ENCODE measurements at places on chromosomes 5 and 9. TPM values are rescaled to one million over a fixed set of nuclear protein-coding genes. Genes with fewer than 3 reads are reported as not detected.

The SLC6A3 gene
- 0.16 TPM for total RNA-seq

The ADAMTS2 gene
- total RNA-seq, result 3.5 TPM

The ZDHHC11B gene
- total RNA-seq, result 7.0 TPM

The GRIN1 gene
- total RNA-seq, result 0.12 TPM

The FAM169A gene
- total RNA-seq, result 1.5 TPM

The PLAC8L1 gene
- 0.52 TPM for total RNA-seq

The CKMT2 gene
- total RNA-seq, result 0.96 TPM

The PTGER4 gene
- 1.5 TPM for total RNA-seq

DNA sequence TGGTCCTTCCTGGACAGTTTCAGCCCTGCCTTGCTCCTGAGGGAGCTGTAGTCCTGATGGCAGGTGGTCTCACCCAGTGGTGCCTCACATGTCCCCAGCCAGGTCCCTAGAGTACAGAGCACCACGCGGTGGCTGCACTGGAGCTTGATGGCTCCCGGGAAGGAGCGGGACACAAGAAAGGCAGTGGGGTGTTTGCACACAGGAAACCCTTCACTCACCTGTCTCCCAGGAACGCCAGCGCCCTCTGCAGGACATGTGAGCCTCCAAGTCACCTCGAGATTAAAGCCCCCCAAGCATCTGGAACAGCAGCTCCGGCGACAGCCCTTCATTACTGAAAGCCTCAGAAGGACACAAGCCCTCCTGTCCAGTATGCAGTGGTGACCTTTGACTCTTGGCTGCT is 19.9 kb upstream of the TMEM250 start:
- ATAC-seq, result no peak

DNA sequence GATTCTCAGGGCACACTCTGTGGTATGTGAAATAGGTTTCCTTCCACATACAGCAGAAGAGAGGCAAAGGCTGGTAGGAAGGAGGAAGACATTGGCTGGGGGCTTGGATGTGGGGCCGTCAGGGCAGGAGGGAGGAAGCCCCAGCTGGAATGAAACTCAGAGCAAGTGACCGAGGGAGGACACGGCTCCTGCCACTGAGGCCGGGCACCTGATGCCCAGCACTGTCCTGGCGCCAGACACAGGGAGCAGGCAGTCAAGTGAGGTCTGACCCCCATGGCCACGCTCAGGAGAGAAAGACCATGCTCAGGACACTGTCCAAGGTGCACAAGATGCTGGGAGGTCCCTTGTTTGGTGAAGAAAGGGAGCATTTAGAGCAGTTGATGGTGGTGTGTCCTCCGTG is 245.5 kb downstream of the CACNA1B start:
- ATAC-seq, result no peak

- no peak for ATAC-seq
Observed at GRCh38 chr9:92986176-92987119, 39.1 kb downstream of the FGD3 start.

GRCh38 chr5:172414531-172415361 is 39.6 kb downstream of the SH3PXD2B start:
- peak; percentile 3 for ATAC-seq

GRCh38 chr5:129639331-129639730 is 108.6 kb upstream of the MINAR2 start:
- no peak for ATAC-seq

GRCh38 chr5:109584986-109585599 is 104.6 kb upstream of the MAN2A1 start:
- no peak for ATAC-seq

- ATAC-seq, result no peak
Observed at GRCh38 chr9:137564134-137564533, 12.5 kb downstream of the MRPL41 start.

DNA sequence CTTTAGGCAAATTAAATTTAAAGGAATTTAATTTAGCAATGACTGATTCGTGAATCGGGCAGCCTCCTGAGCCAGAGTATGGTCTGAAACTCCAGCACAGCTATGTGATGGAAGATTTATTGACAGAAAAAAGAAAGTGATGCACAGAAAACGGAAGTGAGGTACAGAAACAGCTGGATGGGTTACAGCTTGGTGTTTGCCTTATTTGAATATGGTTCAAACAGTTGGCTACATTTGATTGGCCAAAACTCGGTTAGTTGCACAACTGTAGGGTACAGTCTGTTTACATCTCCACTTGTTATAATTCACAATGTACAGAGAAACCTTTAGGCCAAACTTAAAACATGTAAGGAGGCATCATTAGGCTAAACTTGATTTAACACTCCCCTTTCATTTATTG is 1716.1 kb upstream of the C9orf72 start:
- no peak for ATAC-seq

- ATAC-seq, result no peak
Observed at GRCh38 chr5:131990716-131991115, 20.7 kb downstream of the ACSL6 start.

- no peak for ATAC-seq
Observed at GRCh38 chr5:1669276-1670155, 130.1 kb downstream of the MRPL36 start.

DNA sequence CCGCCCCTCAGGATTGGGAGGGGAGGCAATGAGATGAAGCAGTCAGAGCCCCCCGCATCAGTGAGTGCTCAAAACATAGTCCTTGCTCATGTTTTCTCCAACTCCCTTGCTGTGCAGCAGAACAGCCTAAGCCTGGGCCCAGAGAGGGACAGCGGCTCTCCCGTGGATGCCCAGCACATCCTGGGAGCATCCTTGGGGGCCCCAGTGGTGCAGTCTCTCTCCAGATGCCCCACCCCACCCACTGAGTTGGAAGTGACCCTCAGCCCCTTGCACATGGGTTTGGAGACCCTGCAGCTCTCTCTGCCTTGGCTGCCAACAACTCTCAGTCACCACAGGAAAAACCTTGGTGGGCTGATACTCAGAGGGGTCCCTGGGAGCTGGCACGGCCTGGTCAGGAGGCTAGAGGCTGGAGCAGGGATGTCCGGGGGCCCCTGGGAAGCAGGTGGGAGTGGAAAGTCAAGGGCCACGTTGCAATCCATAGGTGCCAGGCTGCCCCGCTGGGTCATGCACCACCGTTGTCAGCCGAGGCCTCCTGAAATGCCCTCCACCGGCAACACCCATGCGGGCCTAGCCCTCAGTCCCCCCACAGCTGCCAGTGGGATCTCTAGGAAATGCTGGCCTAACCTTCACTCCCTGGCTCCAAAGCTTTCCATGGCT is 242.5 kb downstream of the PBX3 start:
- ATAC-seq, result no peak

GRCh38 chr5:12294151-12294550 is 389.9 kb upstream of the CTNND2 start:
- no peak for ATAC-seq

DNA sequence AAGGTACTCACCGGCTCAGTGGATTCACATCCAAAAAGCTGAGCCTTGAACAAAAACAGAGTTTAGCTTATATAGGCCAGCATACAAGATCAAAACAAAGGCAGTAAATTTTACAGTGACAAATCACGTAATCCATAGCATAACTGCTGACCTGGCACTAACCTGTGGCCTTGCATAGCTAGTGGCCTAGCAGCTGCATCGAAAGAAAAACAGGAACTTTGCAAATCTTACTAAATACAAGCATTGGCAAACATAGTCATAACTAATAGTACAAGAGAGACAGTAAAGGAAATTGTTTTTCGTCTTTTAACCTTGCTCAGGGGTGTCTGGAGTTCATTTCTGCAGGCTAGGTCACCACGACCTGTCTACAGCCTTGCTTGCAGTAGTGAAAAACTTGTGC is 4.8 kb downstream of the HSDL2 start:
- ATAC-seq, result no peak

- no peak for ATAC-seq
Observed at GRCh38 chr5:36457511-36458270, 148.7 kb upstream of the SLC1A3 start.

DNA sequence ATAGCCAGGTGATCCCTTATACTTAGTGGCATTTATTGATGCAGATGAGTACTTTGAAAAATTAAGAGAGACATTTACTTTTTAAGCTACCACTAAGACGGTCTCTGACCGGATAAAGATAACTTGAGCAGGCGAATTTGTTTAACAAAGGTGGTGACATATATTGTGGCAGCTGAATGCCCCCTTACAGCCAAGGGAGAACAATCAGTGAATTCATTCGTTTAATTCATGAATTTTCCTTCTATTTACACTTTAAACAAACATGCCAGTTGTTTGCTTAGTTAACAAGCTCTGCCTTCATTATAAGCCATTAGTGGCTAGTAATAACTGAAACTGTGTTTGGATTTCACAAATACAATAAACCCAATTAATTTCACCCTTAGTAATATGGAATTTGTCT is 187.1 kb downstream of the AOPEP start:
- no peak for ATAC-seq

GRCh38 chr5:102720969-102721368 is 34.1 kb upstream of the PAM start:
- no peak for ATAC-seq
